ENCODE measurements at places on chromosomes 5 and 9.

DNA sequence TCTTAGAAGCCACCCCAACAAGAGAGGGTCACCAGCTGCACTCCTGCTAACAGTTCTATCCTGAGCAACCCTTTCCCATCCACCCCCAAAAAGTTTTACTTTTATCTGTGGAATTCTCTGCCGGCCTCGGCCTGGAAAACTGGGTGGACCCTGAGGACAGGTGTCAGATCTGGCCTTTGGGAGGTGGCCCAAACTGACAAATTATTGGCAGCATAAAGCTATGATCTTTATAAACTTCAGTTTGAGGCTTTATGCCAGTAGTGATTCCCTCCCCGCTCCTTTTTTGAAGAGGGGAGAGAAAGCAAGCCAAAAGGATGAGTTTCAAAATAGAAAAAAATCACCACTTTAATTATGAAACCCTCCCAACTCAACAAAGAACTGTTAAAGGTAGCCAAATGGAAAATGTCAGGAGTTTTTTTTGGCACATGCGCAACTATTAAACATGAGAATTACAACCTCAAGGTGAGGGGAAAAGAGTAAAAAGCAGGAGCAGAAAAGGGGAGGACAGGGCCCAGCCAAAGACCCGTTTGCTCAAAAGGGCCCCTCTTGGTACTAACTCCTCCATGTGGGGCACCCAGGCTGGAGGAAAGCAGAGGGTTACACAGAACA, 49.4 kb downstream of the FBXW11 start:
- DNase-seq, result no peak

DNA sequence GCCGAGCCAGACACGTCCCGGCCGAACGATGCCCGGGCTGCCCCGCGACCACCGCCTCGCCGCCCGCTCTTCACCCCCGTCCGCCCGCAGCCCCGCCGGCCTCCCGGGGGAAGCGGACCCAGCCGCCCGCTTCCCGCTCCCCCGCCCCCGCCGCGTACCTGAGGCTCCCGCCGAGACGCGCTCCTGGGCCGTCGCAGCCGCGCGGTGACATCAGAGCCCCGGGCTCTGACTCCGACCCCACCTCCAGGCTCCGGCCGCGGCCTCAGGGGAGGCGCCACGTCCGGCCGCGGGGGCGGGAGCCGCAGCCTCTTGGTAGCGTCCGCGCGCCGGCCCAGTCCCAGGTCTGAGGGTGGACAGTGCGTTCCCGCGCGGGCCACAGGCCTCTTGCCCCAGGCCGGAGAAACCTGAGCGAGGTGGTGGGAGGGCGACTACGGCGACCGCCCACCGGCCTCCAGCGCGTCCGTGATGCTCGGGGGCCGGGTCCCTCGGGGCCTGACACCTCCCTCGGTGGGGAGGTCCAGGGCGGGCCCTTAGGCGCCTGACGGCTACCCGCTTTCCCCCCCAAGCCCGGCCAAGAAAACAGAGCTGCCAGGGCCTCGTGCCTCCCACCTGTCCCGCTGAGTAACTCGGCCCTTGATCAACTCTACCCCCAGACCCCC, at the start of gene SHROOM1:
Gene SHROOM1 (minus strand): TSS at position 212 of the 659 bp plus-strand sequence. CDS start 4,507 bp downstream, outside the sequence.
- no peak for DNase-seq

DNA sequence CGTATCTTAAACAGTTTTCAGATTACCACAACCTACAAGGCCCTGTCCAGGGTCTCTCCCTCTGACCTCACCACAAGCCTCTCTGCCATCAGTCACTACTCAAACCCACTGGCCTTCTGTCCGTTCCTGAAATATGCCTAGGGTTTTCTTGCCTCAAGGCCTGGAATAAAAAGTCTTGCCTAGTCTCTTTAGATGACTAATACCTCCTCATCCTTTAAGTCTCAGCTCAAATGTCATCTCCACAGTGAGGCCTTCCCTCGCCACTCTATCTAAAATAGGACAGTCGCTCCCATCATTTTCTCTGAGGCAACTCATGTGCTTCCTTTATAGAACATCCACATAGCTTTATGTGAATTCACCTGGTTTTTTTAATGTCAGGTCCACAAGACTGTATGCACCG, 5.2 kb downstream of the DENND1A start:
- DNase-seq, result no peak

DNA sequence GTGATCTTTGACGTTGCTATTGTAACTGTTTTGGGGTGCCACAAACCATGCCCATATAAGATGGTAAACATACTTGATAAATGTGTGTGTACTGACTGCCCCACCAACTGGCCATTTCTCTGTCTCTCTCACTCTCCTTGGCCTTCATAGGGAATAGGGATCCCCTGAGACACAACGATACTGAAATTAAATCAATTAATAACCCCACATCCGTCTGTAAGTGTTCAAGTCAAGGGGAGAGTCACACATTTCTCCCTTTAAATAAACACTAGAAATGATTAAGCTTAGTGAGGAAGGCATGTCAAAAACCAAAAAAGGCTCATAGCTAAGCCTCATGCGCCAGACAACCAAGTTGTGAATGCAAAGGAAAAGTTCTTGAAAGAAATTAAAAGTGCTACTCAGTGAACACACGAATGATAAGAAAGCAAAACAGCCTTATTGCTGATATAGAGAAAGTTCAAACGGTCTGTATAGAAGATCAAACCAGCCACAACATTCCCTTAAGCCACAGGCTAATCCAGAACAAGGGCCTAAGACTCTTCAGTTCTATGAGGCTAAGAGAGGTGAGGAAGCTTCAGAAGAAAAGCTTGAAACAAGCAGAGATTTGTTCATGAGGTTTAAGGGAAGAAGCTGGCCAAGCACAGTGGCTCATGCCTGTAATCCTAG, 111.1 kb downstream of the UGCG start:
- DNase-seq, result no peak

Measured in NCI-H446 treated with DMSO at 0.1 percent for 48 hours (cell line).